CD4-positive, alpha-beta T cell treated with Interleukin-4 for 1 hour (primary cell): ENCODE measurements at places on chromosomes 7 and 10.

DNA sequence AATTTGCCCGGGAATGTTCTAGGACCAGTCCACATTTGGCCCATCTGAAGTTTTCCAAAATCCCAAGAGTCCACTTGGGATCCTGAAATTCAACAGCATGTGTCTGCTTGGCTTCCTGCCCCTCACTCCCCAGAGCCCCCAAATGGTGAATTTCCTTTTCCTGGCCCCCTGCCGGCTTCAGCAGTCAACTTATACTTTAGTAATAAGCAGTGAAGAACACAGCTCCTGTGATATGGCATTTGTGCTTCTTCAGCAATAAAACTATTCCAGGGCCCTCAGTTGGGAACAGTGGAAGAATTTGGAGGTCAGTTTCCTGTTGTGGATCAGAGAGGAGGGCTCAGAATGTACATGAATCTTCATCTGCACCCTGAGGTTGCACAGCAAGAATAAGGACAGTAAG lies 51.1 kb downstream of the PRF1 start:
- DNase-seq = no peak

DNA sequence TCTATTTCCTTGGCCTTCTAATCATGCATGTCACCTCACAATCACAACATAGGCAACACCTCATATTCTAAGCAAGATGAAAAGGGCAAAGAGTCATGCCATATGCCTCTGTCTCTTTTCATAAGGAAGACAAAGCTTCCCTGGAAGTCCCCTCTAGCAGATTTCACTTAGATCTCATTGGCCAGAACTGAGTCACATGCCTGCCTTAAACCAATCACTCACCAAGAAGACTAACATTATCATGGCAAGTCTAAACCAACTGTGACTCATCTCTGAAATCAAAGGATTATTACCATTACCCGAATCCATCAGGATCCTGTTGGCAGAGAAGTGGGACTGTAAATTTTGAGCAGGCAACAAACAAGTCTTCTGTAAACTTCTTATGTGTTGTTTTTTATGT lies 27.8 kb downstream of the CAV1 start:
- DNase-seq = no peak

- DNase-seq = no peak
Observed at GRCh38 chr10:30357806-30358205, 8.7 kb upstream of the MTPAP start.

- no peak for DNase-seq
Observed at GRCh38 chr10:20993389-20993788, 96.3 kb upstream of the NEBL start.

DNA sequence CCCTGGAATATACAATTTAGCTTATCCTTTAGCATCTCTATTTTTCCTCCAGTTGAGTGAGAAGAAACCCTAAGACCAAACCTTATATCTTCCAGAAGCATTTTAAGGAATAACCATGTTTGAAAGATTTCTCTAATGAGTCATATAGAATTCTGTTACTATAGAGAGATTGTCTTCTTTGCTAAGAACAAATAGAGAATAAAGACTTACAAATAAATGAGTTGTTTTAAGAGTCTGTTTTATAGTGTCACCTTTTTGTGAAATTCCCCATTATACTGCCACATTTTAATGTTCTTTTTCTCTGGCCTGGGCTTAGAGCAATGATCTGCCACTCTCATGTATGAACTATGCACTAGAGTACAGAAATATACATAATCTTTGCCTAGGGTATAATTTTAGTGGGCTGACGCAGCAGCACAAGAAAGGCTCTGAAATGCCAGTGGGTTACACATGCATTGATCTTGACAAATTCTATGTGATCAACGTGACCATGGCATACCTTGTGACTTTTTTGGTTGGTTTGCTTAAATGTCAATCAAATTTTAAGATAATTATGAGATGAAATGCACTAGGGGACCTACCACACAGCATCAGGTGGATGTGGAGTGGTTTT lies 145.1 kb upstream of the MKLN1 start:
- no peak for DNase-seq

- DNase-seq = no peak
Observed at GRCh38 chr7:100220586-100221230, 959 bp downstream of the PVRIG start.

GRCh38 chr7:12199363-12199762 lies 11.7 kb upstream of the TMEM106B start:
- no peak for DNase-seq

- DNase-seq = no peak
Observed at GRCh38 chr7:45311597-45311996, 154.0 kb downstream of the RAMP3 start.

DNA sequence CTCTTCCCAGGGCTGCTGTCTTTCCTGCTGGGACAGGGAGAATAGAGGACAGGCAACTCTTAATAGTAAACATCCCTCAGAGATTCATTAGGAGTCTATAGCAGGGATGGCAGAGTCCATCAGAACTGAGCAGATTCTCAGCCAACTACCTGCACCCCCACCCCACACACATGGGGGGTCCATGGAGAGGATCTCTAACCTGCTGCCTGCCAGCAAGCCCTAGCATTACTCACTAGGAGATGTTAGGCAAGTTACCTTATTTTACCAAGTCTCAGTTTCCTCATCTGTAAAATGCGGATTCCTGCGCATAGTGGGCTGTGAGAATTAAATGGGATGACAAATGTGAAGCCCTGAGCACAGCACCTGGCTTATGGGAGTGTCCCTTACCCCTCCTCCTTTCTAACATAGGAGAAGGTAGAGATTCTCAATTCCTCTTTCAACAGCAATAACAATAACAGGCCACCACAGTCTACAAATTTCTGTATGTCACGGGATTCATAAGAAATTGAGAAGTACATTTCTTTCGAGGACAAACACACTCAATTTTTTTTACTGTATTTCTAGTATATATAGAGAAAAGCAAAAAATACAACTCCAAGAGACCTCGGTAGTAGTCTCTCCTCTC lies 23.8 kb upstream of the WDR11 start:
- no peak for DNase-seq

DNA sequence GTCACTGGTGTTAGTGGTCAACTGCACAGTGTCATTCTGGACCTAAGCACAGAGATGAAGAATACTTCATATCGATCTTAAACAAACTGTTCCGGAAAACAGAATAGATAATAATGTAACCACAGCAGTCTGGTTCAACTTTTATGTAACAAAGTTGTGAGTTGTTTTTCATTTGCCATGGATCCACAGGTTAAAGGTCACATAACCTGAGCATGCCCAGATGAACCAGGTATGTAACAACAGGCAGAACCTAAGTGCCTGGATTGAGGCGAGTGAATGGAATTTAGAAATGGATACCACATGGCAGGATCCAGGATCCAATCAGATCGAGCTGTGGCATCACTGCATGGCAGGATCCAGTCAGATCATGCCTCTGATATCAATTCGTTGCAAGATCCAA lies 87.1 kb downstream of the CLEC2L start:
- DNase-seq = no peak

GRCh38 chr10:69479240-69480067 lies 28.2 kb downstream of the TSPAN15 start:
- no peak for DNase-seq

DNA sequence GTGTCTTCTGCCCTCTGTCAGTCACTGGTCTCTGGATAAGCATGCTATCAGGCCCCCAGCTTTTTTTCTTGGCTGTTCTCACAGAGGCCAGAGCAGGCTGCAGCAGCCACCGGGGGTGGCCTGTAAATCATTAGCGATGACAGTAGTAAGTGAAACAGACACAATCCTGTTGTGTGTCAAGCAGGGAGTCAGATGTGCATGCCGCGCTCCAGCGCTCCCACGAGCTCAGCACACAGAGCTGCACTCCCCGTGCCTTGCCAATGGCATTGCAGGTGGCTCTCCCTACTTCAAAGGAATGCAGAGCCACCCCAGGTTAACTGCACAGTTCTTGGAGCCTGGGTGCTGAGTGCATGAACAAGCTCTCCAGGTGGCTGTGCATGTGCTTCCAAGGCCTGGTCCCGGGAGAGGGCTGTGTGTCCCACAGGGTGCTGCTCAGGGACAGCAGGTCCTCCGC lies 226.1 kb downstream of the GLRX3 start:
- no peak for DNase-seq

DNA sequence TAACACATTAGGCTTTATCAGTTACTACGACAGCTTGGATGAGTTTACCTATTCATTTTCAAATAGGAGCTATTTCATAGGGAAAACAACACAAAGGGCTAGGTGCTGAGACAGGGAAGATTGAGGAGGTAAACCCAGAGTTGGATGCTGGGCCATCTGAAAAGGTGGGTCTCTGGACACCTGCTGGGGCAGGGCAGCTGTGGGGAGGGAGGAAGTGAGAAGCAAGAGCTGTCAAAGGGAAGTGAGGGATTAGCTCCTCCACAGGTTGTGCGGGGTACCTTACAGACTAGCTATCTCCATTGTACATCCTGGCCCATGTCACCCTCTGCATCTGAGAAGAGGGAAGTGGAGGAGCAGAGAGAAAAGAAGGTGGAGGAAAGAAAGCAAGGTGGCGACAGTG lies 48.9 kb downstream of the BLNK start:
- DNase-seq = no peak

DNA sequence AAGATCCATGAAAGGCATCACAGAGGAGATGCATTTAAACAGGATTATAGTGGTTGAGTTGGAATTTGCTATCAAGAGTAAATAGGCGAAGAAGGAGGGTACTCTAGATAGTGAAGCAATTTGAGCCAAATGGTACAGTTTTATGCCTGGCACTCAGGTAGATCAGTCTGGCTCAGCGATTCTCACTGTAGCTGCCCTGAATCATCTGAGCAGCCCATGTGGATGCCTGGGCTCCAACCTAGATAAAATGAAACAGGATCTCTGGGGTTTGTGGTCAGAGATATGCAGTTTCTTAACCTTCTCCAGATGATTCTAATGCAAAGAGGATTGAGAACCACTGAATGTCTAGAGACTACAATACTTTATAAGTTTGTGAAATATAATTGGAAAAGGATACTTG lies 282.0 kb upstream of the FZD1 start:
- DNase-seq = no peak

- DNase-seq = no peak
Observed at GRCh38 chr10:24824124-24824523, 100.4 kb upstream of the ARHGAP21 start.

DNA sequence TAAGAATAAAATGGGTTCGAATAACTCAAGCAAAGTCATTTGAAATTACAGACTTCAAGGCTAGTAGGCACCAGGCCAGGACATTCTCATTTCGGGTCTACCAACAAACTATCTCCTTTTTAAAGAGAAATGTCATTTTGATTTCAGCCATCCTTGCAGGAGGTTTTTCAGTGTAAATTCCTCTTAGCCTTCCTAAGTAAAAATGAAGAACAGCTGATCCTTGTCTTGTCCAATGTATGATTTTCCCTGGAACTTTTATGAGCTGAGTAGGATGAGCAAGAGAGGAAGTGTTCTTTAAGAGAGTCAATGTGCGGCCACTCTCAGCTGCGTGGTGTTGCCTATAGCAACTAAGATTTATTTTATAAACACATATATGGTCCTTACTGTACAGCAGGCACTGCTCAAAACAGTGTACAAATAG lies 110.1 kb downstream of the PLCE1 start:
- no peak for DNase-seq

- DNase-seq = peak; percentile 41
Observed at GRCh38 chr7:150404172-150404804, 25.2 kb downstream of the ZNF775 start.

DNA sequence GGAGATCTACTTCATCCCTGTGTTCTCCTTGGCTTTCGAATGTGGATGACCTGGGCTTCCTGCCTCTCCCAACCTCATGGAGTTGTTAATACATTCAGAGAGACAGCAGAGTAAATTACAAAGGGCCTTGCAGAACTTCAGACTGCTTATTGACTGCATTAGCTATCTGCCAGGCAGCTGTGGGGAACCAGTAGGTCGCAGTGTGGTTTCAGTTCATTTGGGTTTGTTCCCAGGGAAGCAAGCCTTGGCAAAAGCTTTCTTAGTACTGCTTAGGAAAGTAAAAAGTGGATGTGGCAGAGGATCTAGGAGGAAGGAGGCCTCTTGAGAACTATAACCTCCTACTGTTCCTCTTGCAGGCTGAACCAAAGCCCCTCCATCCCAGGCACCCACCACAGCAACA lies 9.2 kb downstream of the NPFFR1 start:
- DNase-seq = no peak

- DNase-seq = no peak
Observed at GRCh38 chr7:158868764-158869410, 12.5 kb downstream of the DYNC2I1 start.

DNA sequence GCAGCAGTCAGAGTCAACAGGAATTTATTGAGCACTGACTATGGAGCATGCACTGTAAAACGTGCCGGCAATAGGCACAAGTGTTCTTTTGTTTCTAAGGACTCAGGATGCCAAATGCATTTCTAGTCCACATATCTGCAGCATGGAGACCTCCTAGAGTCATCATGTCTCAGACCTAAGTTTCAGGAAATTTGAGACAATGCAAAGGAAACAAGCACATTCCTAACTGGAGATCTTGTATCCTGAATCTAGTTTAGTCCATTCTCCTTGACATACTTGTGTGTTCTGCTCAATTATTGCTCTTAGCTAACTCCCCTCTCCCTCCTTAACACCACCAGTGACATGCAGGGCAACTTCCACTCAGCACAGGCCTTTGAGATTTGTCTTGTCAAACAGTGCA lies 173.2 kb downstream of the ZNF438 start:
- DNase-seq = no peak

DNA sequence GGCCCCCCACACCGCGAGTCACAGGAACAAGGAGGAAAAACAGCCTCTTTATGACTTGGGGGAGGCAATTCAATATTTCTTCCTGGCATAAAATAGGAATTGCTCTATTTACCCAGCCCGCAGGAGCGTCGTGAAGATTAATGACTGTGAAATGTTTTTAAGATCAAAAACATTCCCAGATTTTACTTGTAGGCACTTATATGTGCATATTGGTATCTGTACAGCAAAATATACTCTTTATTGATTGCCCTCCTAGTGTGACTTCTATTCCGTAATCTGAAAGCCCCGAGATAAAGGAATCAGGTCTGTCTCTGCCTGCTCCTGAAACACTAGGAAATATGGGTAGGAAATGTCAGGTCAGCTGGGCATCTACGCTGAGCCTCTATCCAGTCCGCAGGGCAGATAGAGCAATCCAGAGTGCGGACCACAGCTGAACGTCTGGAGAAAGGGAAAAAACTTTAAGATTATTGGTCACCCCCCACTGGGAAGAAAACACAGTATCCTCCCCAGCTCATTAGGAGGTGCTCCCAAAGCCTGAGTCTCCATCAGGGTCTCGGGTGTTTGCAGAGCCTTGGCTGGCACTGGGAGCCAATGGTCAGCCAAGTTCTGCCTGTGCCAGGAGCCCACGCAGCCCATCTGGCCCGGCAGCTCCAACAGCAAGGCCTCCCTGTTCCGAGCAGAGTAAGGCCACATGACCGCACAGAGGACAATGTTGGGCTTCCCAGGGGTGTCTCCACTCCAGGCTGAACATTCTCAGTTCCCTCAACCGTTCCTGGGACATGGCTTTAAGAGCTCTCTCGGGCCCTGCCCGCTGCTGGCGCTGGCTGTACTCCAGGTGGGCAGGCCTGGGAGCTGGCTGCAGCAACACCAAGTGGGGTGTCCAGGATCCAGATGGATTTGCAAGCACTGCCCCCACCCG lies 7.7 kb downstream of the CTBP2 start:
- DNase-seq = no peak
